Fibroblast of skin of scalp (primary cell): ENCODE measurements at places on chromosomes 3 and 15.

GRCh38 chr15:79903626-79904025, 6.8 kb upstream of the MTHFS start:
- DNase-seq = no peak

- peak; percentile 9 for DNase-seq
These were observed 232.1 kb upstream of the CDIN1 start for GRCh38 chr15:36347272-36347858.

DNA sequence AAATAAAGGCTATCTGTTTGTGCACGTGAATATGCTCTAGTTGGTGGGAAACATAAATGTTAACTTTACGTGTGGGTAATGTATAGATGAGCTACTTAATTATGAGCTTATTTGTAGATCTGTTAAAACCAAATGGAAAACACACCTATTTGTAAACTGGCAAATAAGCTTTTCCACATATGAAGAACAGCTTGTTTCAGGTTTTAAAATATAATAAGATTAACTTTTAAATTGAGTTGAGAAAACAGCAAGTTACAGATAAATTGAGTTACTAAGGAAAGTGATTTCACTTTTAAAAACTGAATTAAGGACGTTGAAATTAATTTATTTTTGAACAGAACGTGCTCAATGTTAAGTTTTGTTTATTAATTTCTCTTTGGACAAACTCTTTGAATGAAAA, 140.5 kb downstream of the GRM7 start:
- DNase-seq = no peak

GRCh38 chr3:184615396-184615795, 53.8 kb downstream of the EPHB3 start:
- no peak for DNase-seq

GRCh38 chr3:85360742-85361387, 402.1 kb downstream of the CADM2 start:
- DNase-seq = peak; percentile 29

DNA sequence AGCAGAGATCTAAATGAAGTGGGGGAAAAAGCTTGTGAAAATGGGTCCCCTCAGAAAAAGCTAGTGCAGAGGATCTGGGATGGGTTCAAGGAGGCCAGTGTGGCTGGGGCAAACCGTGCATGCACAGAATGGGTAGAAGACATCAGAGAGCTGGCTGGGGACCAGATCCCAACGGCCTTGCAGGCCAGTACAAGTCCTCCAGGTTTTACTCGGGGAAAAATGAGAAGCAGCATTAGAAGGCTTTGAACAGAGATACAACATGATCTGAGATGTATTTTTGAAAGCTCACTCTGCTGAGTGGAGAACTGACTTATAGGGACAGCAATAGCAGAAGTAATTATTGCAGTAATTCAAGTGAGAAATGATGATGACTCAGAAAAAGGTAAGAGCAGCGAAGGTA, 114.5 kb downstream of the HERC1 start:
- DNase-seq = no peak

GRCh38 chr3:7917443-7918151, 584.0 kb upstream of the LMCD1 start:
- no peak for DNase-seq

GRCh38 chr3:160809453-160809852, 53.4 kb downstream of the PPM1L start:
- DNase-seq = no peak

DNA sequence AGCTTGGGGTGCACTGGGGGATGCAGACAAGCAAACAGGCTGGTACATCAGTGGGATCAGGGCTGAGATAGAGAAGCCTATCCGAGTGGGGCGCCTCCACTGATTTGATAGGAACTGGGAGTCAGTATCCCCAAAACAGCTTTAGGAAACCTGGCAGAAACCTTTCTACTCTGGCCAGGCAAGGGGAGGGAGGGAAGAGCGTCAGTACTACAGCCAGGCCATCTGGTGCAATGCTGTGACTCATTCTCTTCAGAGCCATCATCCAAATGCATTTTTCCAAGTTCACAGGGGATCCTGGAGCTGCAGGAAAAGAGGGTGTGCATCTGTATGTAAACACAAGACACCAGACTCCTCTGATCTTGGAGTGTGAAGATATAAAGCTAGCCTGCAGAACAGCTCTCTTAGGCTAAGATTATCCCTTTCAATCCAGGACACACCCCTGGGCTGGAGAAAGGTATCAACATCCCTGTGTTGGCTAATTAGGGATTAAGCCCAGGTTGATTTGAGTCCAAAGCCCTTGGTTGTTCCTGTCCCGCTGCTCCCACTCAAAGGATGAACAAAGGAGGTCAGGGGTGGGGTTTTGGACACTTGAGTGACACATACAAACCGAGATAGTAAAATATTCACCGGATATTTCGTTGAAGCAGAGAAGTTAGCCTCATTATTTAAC, 9.3 kb downstream of the GALNT15 start:
- peak; percentile 90 for DNase-seq

DNA sequence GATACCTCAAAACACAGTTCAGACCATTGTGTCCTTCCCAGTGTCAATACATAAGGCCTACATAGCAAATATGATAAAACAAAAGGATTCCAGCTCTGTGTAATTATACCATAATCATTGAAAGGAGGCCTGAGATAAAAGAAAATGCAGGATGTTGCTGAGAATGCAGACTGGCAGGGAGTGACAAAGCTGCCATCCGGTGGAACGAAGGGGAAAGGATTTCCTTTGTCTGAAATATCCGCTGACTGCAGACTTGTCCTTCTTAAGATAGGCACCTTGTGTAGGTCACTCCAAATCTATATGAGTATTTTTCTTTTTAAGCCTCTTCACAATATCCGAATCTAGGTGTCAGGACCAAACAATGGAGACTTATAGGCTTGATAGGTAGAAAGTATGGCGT, 108.0 kb downstream of the KCNH8 start:
- DNase-seq = no peak

DNA sequence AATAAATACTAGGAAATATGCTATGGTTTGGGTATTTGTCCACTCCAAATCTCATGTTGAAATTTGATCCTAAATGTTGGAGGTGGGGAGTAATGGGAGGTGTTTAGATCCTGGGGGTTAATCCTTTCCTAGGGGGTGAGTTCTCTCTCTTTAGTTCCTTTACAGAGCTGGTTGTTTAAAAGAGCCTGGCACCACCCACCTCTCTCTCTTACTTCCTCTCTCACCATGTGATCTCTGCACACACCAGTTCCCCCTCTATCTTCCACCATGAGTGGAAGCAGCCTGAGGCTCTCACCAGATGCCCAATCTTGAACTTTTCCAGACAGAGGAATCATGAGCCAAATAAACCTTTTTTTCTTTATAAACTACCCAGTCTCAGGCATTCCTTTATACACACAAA, 10.5 kb downstream of the SLC24A5 start:
- DNase-seq = no peak

DNA sequence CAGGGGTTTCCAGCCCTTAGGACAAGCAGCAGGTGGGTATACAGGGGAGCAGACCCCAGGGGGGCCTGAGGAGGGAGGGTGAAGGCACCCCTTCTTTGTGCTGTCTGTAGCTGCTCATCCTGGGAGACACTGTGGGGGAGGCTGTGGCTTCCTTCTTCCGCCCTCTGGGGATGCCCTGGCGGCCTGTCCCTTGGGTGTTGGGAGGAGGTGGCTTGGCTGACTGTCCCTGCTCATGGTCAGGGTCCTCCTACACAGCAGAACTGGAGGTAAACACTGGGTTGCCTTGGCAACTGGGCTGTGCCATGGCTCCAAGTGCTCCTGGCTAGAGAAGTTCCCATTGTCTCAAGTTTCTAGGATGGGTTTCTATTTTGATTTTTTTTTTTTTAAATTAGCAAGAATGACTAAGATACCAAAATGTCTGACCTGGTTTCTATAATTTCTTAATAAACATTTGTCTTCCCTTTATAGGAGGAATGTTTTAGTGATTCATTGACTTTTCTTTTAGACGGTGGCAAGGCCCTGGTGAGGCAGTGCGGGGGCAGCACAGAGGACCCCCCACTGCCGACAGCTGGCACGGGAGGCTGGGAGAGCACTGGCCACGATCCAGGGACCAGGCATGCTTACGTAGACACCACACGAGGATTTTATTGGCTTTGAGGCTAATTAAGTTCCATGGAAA, 12.4 kb downstream of the KLF13 start:
- DNase-seq = peak; percentile 84

- DNase-seq = no peak
These were observed at the start of gene TNFAIP8L3 for GRCh38 chr15:51094606-51095569. TNFAIP8L3 (minus strand) TSS chr15:51094906; CDS start chr15:51094595, 311 bp downstream.

GRCh38 chr3:106534206-106534605, 665.4 kb upstream of the CBLB start:
- DNase-seq = peak; percentile 53

- no peak for DNase-seq
These were observed 196.2 kb upstream of the CNTN4 start for GRCh38 chr3:1902416-1902815.

GRCh38 chr3:14460342-14461005, 58.1 kb downstream of the SLC6A6 start:
- peak; percentile 94 for DNase-seq

- no peak for DNase-seq
These were observed 620 bp upstream of the TTC23 start for GRCh38 chr15:99250001-99250400.

DNA sequence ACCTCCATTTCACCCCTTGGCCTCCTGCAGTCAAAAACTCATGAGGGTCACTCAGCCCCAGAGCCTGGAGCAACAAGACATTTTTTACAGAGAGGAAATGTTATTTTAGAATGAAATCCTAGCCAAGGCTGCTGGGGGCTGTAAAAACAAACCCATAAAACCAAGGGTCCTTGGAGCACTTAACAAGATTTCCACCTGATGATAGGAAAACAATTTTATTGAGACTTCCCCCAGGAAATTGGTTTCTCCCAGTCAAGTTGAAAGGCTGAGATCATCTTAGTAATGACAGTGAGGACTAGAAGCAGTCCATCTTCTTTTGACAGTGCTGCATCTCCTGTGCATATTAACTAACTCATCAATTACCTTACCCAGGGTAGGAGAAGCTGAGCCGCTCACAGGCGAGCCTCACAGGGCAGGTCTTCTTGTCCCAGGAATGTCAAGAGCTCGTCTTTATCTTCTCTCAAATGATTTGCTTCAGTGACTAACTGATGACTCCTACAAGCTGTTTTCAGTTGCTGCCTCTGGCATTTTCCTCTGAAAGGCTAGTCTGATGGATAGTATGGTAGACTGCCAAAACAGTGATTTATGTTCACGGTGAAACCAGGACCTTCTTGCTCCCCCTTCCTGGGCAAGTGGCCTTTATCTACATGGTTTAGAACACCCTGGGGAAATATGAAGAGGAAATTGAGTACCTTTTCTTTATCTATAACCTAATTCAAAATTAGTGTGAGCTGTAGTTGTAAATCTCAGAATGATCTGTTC, 34.6 kb upstream of the AEN start:
- DNase-seq = peak; percentile 13

DNA sequence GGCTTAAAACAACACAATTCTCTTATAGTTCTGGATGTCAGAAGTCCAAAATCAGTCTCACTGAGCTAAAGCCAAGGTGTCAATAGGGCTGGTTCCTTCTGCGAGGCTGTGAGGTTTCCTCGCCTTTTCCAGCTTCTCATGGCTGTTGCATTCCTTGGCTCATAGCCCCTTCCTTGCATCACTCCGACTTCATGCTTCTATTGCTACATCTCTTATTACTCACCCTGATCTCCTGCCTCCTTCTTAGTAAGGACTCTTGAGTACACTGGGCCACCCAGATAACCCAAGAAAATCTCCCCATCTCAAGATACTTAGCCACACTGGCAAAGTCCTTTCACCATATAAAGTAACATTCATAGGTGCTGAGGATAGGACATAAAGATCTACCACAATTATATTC, 193.9 kb downstream of the ADAMTS17 start:
- DNase-seq = no peak

DNA sequence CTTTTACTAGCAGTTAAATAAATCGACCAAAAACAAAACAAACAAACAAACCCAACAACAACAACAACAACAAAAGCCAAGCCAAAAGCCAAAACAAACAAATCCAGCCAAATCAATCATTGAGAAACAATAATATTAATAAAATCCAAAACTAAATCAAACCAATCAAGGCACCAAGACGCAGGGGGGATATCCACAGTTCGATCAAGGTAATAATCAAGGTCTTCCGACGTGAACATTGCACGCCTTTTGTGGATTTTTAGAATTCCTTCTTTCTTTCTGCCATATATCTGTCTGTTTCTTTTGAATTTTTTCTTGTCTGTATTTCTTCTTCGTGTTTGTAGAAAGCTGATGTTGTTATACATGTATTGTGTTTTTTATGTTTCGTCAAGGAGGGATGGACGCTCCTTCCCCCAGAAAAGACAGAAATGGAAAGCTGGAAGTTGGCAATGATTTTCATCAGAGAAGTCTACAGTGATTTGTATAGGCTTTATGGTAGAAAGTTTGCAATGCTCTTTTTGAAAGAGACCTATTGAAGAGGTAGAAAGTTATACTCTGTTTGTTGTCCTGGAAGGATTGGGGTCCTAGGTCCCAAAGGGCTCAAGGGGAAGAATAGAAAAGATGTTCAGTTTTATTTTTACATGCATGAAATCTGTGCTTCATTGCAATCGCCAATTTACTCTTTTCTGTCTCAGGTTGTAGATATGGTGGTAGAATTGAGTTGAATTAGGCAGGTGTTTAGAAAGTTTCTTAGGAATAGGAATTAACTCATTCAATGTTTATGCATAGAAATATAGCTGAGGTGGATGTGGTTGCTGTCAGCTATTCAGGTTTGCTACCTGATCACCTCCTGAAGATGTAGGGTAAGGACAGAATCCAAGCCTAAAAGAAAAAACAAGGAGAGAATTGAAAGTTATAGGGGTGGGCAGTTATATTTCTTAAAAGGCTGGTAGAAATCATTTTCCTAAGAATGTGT, 1.2 kb downstream of the ARPP21 start:
- DNase-seq = no peak

GRCh38 chr3:69872783-69873378, 126.7 kb upstream of the SAMMSON start:
- no peak for DNase-seq

- peak; percentile 54 for DNase-seq
These were observed 5.7 kb downstream of the ESYT3 start for GRCh38 chr3:138440121-138440521.

DNA sequence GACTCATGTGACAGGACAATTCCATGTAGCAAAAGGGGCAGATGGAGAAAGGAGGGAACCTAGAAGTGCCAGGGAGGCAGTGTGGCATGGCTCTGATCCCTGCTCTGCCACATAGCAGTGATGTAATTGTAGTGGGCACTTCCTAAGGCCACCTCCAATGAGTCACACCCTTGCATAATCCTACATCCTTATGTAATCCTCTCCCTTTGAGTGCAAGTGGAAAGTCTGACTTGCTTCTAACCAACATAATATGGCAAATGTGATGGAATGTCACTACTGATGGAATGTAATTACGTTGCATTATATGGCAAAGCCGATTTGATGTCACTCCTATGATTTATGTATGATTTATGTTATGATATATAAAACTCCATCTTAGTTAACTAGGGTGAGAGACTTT, 72.9 kb upstream of the ATP2C1 start:
- peak; percentile 45 for DNase-seq

DNA sequence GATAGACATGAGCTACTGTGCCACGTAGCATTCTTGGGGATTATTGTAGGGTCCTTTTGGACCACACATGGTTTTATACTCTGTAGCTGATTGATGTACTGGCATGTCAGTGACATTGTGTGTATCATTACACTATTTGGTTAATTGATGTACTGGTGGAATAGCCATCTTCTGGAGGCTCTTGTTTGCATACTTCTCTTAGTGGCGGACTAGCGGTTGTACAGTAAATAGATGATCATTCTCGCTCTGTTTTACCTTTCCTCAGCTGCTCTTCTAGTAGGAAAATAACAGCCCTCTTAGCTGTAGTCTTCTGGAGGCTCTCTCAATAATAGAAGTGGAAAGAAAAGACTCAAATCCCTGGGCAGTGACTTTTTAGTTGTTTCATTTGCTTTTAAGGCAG, 24.8 kb downstream of the IGF1R start:
- no peak for DNase-seq

- peak; percentile 96 for DNase-seq
These were observed 94.7 kb downstream of the PDZRN3 start for GRCh38 chr3:73530022-73530396.
